ENCODE measurements at places on chromosomes 16 and 17.

GRCh38 chr16:52407778-52408177 is 139.2 kb downstream of the TOX3 start:
- no peak for DNase-seq

GRCh38 chr16:57084257-57084770 is 8.1 kb upstream of the CPNE2 start:
- peak; percentile 72 for DNase-seq

DNA sequence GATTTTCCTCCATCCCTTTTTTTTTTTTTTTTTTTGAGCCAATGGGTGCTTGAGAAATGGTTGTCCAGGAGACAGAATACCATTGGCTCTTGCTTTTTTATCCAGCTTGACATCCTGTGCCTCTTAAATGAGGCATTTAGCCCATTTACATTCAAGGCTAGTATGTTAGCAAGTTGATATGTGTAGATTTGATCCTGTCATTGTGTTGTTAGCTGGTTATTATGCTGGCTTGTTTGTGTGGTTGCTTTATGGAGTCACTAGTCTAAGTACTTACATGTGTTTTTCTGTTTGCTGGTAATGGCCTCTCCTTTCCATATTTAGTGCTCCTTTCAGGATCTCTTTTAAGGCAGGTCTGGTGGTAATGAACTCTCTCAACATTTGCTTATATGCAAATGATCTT is 14.1 kb upstream of the SLFN11 start:
- DNase-seq: no peak

- DNase-seq: no peak
Measured at GRCh38 chr17:39605492-39606433, 2.0 kb downstream of the NEUROD2 start.

GRCh38 chr16:2467528-2468232 is 3.4 kb upstream of the NTN3 start:
- no peak for DNase-seq

DNA sequence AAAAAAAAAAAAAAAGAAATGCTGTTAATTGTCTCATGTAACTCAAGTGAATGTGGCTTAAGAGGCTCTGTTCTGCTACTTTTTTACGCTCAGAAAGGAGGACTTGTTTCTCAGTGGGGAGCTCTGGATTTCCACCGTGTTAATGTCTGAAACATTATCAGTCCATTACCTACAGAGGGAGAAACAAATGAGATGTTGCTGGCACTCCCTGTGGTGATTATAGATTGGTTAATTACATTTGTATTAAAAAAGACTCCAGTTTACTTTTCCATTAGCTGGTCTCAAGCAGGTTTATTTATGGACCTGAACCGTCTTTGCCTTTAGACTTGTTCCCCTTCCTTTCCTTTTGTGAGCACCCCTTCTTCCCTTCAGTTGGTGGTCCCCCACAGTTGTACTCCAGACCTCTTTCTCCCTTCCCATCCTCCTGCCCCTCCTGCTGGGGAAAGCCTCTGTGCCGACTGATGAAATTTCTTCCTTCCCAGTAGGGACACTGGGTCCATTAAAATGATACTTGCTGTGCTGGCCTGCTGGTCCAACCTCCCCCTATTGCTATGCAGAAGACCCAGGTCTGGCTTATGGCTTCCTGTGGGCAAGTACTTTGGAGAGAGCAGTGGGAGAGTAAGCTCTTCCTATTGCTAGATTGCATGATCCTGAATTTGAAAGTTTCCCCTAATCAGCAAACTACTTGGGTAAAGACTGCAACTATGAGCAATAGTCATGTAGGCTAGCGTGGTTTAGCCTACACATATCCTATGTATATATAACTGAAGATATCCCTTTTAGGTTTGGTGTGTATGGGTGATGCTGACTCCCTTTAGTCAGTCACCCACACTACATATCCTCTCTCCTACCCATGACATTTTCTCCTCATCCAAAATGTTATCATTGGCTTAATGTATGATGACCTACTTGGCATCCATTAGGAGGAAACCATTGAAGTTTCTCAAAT is 8.1 kb downstream of the CDC6 start:
- DNase-seq: no peak

All from NT2/D1 (cell line).